ENCODE measurements at places on chromosomes 4 and X.

- peak; percentile 22 for DNase-seq
Measured at GRCh38 chrX:155891446-155892210, 10.5 kb downstream of the VAMP7 start.

GRCh38 chr4:48379587-48380180 is 38.4 kb downstream of the SLAIN2 start:
- no peak for DNase-seq

GRCh38 chr4:12852338-12853307 is 631.5 kb downstream of the RAB28 start:
- peak; percentile 80 for DNase-seq

GRCh38 chr4:10625131-10625530 is 59.4 kb downstream of the CLNK start:
- DNase-seq = no peak

GRCh38 chrX:11209798-11210414 is 83.3 kb upstream of the AMELX start:
- no peak for DNase-seq

DNA sequence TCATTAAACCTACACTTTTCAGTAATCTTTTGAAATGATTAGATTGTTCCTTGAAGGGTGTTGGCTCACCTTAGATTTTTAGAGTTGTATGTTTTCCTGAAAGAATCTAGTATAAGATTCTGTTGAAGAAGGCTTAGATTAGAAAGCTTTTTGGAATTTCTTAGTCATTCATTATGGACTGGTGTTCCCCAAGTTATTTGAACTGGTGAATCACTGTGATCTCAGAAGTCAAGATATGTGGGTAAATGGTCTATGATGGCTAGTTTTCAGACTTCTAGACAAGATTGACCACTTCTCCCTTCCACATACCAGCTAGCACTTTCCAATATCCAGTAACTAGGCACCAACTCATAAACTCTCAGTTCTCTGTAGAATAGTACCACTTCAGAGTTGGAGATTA is 138.1 kb downstream of the KDM6A start:
- DNase-seq = peak; percentile 62

GRCh38 chr4:151671541-151672059 is 89.2 kb downstream of the GATB start:
- DNase-seq = no peak

DNA sequence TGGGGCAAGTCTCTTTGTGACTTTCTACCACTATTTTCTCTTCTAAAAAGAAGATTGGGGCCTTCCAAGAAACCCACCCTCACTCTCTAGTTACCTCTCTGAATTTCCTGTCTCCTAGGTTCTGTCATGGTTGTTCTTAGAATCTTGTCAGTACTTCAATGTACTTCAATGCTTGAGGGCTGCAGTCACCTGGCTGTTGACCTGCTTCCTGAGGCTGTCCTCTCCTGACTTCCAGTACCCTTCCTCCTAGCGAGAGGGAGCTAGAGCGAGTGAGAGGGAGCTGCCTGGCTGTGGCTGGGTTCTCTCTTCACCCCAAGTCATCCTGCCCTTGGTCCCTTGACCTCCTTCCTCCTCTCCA is 17.7 kb downstream of the CD99L2 start:
- DNase-seq = no peak

DNA sequence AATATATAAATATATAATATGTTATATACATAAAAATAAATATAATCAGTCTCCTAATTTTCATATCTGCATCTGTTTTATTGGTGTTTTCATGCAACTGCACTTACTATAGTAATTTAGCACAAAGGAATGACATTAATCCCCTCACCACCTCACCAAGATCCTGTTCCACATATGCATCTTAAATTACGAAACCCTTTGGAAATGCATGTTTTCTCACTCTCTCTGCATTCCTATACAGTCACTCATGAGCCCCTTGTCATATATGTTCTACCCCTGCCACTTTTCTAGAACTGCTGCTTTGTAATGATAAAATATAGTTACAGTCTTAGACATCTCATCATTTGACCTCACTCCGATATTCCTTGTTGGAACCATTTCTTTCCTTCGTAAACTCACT is 728.7 kb upstream of the SLIT2 start:
- DNase-seq = no peak

DNA sequence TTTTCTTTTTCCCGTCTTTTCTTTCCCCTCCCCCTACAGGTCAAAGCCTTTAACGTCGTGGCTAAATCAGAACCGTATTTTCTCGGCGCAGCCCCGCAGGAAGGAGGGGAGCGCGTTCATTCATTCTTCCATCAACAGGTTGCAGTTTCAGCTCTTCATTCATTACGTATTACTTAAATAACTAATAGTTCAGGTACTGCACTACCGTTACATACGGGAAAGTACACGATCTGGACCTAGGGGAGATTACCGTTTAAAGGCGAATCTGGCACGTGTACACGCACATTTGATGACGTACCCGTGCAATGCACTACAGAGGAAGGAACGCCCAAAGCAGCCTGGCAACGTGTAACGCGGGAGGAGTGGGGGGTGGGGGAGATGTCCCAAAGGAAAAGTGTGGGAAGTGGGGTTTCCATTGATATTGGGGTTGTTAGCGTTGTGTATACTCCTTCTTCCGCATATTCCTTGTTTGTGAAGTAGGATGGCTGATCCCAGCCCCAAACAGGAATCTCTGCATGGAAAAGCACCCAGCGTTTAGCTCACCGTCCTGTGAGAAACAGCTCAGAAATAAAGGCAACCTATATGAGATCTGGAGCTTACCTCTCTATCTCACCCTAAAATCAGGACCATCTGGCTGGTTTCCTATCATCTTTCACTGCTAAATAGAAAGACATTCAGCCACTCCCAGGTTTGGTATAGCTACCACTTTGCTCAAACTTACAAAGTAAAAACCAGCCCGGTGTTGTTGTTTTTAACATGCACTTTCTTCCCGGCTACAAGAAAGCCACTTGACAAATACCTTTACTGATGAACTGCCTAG is 585 bp upstream of the SEC24D start:
- peak; percentile 63 for DNase-seq

- no peak for DNase-seq
Measured at GRCh38 chr4:71231129-71232055, 107.4 kb upstream of the SLC4A4 start.

DNA sequence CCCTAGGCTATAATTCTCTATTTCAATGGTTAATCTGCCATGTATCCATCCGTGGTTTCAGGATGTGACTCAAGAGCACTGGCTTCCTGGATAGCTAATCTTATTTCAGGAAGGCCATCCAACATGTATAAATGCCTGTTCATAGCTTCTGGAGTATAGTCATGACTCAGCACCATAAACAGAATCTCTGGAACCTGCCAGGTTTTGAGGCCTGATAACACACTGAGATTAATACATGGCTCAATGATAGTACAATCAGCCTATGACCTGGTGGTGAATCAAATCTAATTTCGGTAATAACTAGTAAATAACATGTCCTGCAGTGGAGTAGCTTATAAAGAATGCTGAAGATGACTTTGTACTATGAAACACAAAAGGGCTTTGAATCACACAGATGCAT is 5.7 kb upstream of the IL13RA2 start:
- DNase-seq = peak; percentile 84

- DNase-seq = peak; percentile 96
Measured at GRCh38 chr4:22190855-22191254, 242.3 kb upstream of the KCNIP4 start.

DNA sequence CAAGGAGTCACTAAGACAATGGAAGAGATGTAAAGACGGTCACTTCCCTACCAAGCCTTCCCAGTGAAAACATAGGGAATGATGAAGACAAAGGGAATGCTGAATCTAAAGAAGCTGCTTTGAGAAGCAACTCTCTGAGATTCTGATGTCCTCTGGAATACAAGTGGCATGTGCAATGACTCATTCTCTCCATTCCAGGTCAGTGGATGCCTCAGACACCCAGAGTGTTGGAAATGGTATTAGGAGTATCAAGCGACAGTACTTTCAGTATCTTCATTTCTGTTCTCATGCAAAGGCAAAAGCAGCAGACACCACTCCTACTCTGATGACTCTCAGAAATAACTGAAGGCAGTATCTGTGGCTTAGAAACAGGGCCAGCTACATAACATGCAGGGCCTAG is 102.6 kb downstream of the FSTL5 start:
- peak; percentile 65 for DNase-seq

GRCh38 chr4:119763386-119763785 is 134.8 kb upstream of the PDE5A start:
- no peak for DNase-seq

GRCh38 chr4:178028481-178028880 is 586.2 kb upstream of the AGA start:
- no peak for DNase-seq

DNA sequence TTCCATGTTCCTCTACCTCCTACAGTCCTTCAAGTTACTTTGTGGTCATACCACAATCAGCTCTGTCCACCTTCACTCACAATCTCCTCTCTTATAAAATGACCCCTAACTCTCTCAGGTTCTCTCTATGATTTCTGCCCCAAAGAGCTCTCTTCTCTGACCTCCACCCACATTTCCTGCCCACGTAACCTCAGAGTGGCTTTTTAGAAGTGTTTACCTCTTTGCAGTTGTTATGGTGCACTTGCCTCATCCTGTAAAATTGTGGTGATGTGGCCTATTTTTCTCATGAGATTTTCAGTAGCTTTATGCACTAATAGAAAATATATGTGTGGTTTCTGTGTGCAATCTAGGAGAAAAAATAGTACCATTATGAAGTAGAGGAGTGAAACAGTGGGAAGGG is 215.8 kb downstream of the PACRGL start:
- peak; percentile 52 for DNase-seq

DNA sequence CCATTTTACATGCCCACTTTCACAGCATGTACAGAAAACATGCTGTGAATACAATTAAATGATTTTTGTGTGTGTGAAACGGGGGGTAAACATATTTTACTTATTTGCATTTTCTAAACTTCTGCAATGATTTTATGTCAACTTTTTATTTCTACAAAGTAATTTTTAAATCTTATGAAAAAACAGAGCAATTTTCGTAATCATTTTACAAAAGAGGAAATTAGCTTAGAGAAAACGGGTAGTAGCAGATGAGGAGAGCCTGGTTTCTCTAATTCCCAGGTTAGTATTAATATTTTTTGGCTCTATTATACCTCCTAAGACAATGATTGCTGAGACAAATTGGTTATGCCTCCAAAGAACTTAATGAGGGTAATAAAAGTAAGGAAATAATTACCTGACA is 3.2 kb downstream of the TKTL2 start:
- DNase-seq = no peak

- peak; percentile 62 for DNase-seq
Measured at GRCh38 chr4:139950568-139950967, 203.4 kb downstream of the MAML3 start.

GRCh38 chr4:67988991-67989390 is 25.7 kb upstream of the TMPRSS11A start:
- DNase-seq = no peak

DNA sequence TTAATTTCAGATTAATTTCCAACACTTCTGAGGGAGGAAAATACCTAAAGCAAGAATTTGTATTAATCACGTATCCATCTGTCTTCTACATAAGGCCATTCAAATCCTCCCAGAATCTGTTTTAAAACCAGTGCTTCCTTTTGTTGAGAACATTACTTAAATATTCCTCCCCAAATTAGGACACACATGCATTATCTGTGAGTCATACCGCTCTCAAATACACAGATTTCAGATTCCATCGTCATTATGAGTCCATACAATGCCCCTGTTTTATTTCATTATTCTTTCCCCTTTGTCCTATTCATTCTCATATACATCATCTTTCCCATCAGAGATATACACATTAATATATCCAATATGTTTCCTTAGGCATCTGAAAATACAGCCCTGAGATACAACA is 57.3 kb upstream of the PRSS12 start:
- peak; percentile 58 for DNase-seq

DNA sequence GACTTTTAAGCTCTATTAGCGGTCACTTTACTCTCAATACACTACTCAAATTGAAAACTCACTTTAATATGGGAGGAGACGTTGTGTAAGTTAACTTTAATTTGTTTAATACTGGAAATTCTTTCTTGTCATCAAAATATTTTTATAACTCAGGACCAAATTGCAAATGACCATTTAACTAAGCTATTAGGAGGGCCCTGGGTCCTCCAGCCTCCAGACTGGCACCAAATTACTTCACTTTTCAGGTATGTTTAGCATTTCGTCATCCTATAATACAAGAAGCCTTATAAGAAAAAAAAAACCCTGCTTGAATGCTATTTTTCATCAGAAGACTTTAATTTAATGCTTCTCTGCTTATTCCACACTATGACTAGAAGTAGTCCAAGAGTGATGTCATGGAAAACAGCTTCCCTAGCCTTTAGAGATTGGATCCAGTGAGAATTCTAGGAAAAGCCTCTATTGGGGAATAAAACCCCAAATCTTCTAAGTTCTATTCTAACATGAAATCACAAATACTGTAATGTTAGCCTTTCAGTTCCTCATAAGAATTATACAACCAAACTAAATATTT is 6.6 kb downstream of the KLHL15 start:
- DNase-seq = no peak

- peak; percentile 12 for DNase-seq
Measured at GRCh38 chr4:37594099-37594498, 92.1 kb downstream of the RELL1 start.

DNA sequence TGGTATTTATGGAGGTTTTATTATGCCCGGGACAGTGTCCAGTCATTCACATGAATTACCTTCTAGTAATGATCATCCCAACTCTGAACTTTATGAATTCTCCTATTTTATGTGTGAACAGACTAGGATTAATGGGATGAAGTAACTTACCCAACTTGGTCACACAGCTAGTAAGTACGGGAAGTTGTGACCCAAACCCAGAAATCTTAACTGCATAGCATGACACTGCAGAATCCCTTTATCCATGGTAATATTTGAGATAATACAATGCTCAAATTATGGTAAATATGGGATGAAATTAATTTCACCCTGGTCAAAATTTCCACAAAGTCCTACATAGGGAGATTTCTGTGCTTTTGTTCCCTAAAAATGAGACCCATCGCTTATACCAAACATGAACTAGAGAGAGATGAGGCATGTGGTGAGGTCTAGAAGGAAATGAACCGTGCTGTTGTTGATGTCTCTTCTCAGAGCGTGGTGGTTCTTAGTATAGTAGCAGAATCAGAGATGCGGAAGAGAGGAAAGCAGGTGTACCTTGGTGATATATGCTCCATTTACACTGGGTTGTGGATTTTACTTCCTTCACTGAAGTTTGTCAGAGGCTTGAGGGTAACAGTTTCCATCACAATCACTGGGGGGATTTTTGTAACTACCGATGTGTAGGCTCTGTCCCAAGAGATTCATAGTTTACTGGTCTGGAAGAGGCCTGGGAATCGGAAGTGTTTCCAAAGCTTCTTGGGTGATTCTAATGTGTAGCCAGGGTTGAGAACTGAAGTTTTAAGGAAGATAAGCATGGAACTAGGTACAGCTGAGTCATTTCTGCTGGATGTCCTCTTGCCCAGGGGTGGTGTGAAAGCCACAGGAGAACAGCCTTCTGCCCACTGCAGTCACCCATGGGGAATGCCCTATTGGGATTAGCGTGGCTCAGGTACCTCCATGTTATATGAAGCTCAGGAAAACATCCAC is 30.2 kb upstream of the FAM9C start:
- DNase-seq = no peak

GRCh38 chr4:112951362-112952312 is 97.8 kb upstream of the ANK2 start:
- peak; percentile 22 for DNase-seq

- no peak for DNase-seq
Measured at GRCh38 chr4:31290836-31291235, 570.7 kb downstream of the PCDH7 start.

Data from HT1080 (cell line).